ENCODE measurements at places on chromosomes 12 and 14.

DNA sequence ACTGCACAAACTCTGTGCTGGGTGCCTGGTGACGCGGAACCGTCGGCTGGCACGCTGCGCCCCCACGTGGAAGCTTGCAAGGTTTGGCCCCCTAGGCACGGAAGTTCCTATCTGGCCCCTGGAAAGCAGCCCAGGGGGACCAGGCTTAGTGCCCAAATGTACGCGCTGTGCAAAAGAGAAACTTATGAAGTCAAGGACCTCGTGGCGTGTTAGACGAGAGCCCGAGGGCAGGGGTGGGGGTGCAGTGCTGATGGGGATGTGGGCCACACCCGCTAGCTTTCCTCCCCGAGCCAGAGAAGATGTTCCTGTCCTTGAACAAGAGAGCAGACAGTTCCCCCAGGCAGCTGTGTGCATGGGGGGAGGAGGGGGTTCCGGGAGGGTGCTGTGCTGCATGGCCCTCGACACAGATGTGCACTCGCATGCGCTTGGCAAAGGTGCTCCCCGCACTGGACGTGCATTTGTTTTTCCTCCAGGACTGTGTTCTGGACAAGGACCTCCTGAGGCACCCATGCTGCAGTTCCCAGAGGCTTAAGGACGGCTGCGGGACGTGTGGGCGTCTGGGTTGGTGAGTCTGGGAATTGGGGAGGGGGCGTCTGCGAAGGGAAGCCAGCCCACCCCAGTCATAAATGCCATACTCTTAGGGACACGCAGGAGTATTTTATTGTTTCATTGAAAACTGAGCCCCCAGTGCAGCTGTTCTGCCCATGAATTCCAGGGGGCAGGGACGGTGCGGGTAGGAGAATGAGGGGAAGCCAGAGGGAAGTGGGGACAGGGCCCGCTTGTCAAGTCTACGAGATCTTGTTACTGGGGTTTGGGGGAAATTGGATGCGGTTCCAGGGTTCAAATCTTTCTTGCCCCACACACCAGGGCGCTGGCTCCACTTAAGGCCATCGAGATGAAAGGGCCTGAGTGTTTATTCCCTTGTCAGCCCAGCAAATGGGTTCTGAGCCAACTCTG, 80.0 kb downstream of the NTF3 start:
- peak; percentile 30 for DNase-seq

- DNase-seq = no peak
Observed at GRCh38 chr14:69850086-69850735, 29.0 kb upstream of the SMOC1 start.

DNA sequence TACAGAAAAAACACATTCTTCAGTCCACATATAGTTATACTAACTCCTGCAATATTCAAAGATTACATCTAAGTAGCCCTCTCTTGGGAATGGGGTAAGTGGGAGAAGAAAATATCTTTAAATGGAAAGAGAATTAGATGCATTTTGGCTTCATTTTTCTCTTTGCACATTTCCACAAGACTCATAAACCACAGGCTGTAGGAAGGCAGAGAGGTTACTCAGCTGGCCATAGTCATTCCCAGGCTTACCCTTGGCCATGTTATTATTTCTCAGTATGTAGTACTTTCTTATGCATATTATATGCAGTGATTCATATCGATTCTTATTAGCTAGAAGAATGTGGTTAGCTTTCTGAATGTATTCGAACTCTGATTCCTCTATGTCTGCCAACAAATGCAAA, 92.2 kb downstream of the PTPRR start:
- DNase-seq = no peak

DNA sequence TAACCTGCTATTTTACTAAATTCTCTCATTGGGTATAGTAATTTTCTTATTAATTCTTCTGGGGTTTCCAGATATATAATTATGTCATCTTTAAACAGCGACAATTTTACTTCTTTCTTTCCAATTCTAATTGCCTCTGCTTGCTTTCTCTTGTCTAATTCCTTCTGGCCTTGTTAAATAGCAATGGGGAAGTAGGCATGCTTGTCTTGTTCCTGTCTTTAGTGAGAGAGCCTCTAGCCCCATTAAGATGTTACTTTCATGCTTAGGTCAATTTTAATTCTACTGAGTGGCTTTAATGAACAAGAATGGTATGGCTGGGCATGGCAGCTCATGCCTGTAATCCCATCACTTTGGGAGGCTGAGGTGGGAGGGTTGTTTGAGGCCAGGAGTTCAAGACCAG, 31.7 kb downstream of the LRTM2 start:
- no peak for DNase-seq

DNA sequence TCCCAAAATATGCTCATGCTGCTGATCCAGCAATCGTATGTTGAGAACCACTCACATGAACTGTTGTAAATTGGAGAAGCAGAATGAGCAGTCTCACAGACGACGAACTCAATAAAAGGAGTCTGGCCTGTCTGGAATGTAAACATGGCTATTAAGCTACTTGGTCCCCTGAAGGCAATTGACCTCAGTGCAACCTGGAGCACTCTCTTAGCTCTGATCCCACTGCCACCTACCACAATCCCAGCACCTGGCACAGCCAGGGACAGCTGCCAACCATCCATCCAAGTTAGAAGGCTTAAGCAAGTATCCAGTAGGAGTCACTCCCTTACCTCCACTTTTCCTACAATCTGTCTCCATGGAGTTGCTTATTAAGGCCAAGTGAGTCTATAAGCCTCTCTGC, 406.9 kb upstream of the CLEC14A start:
- DNase-seq = no peak

GRCh38 chr12:102953221-102953620, 4.3 kb upstream of the ASCL1 start:
- DNase-seq = no peak

GRCh38 chr12:56991319-56992246, 14.8 kb downstream of the ZBTB39 start:
- DNase-seq = no peak

DNA sequence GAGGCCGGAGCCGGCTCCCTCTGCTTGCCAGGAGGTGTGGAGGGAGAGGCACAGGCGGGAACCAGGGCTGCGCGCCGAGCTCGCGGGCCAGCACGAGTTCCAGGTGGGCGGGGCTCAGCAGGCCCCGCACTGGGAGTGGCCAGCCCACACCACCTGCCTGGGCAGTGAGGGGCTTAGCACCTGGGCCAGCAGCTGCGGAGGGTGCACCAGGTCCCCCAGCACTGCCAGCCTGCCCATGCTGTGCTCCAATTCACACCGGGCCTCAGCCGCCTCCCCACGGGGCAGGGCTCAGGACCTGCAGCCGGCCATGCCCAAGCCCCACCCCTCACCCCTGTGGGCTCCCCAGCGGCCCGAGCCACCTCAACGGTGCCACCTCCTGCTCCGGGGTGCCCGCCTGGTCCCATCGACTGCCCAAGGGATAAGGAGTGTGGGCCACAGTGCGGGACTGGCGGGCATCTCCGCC, 72.4 kb upstream of the PPP2R5C start:
- no peak for DNase-seq

DNA sequence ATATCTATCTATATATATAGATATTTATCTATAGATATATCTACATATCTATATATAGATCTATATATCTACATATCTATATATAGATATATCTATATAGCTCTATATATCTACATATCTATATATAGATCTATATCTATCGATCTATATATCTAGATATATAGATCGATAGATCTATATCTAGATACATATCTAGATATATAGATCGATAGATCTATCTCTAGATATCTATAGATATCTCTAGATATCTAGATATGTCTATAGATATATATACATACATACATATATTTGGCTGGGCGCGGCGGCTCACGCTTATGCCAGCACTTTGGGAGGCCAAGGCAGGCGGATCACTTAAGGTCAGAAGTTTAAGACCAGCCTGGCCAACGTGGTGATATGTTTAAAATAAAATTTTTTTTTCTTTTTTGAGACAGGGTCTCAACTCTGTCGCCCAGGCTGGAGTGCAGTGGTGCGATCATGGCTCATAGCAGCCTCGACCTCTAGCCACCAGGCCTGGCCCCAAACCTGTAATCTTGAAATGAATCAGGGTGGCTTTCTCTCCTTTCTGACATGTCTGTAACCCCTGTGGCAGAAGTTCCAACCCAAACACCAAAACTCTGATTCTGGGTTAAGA, 18.1 kb downstream of the ARPC3 start:
- DNase-seq = no peak

GRCh38 chr14:88325883-88326282, 2.8 kb upstream of the KCNK10 start:
- DNase-seq = no peak

- DNase-seq = no peak
Observed at GRCh38 chr14:33689680-33690079, 261.2 kb downstream of the EGLN3 start.

GRCh38 chr14:23570806-23571483, 3.4 kb upstream of the AP1G2 start:
- DNase-seq = no peak

- no peak for DNase-seq
Observed at GRCh38 chr12:72264548-72265175, 7.5 kb upstream of the TRHDE start.

DNA sequence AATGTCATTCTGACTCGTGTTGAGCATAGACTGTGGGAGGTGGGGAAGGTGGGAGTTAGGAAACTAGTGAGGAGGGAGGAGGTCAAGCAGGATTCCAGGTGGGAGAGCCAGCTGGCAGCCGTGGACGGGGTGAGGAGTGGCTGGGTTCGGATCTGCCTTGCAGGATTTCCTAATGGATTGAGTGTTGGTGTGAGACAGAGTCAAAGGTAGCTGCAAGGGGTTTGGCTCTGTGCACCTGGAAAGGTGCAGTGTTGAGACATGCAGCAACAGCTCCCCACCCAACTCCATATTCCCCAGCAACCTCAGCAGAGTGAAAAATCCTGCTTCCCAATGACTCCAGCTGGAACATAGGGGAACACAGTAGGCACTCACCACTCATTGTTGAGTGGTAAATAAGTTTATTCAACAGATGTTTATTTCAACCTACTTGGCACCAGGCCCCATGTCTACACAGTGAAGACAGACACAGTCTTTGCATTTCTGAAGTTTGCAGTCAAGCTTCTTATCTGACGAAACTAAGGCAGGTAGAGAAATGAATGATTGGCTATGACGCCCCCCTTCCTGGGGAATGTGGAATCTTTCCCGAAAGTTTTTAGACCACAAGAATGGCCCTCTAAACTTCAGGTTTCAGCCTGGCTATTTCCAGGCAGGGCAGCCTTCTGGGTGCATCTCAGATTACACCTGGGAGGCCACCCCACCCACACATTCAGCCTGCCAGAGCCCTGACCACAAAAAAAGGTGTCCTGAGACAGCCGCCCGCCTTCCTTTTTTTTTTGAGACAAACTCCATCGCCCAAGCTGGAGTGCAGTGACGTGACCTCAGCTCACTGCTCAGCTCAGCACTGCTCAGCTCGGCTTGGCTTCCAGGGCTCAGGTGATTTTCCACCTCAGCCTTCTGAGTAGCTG, 37.9 kb upstream of the PLEKHG6 start:
- DNase-seq = peak; percentile 45

DNA sequence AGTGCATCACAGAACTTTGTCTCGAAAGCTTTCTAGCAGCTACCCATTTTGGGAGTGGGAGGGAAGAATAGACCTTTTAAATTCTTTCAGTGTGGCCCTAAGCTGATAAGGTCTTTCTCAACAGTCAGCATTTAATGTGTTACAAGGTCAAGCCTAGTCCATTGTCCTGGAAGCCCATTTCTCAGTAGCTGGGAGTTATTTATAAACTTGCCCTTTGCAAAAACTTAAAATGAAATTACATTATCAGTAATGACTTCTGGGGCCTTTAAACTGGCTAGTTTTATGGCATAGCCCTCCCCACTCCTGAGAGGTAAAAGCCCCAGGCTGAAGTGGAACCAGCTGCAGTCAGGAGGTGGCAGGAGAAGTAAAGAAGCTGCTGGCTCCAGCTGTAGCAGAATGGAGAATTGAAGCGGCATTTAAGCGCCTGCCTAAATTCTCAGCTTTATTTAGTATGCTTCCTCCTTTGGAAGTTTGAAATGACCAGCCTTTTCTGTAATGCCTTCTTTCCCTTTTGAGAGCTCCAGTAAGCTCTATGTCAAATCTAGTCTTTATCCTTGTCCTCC, 12.4 kb downstream of the COPZ1 start:
- no peak for DNase-seq

DNA sequence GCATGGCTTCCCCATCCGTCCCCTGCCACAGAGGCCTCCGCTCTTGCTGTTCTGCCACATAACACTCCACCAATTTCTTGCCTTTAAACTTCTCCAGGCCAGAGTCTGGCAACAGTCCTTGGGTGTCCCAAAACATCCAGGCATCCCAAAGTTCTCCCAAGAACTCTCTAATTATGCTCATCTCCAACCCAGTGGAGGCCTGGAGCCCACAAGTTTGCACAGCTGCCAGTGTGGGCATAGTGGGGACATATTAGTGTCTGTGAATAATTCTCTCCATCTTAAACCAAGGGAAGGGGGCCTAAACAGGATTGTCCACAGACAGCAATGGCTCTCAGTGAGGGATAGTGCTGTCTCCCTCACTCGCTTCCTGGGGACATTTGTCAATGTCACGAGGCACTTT, 124.8 kb downstream of the NUAK1 start:
- DNase-seq = no peak

DNA sequence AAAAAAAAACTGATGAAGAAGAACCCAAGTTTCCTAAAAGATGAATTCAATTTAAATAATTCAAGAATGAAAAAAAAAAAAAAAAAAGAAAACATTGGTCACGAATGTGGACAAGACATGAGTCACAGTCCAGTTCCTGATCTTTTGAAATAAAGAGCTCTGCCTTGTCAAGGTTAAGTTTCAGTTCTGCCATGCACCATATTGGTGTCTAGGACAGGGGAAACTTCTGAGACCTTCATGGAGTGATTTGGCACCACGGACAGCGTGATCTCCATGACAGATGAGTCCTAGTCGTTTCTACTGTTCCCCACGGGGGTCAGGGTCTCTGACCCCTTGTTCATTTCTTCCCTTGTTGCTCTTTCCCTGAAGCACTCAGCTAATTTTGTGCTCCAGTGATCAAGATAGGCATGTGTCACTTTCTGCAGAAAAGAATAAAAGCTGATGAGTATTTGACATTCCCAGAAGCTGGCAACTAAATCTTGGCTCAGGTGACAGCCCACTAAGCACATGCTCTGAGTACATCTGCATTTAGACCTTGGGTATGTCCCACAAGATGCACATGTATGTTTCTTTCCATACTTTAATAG, 1159.7 kb downstream of the BCL11B start:
- no peak for DNase-seq

- DNase-seq = no peak
Observed at GRCh38 chr12:74412606-74413230, 124.9 kb upstream of the ATXN7L3B start.

- no peak for DNase-seq
Observed at GRCh38 chr14:64137657-64138290, 156.4 kb downstream of the ESR2 start.

GRCh38 chr12:2336409-2336829, 283.6 kb downstream of the CACNA1C start:
- DNase-seq = no peak

DNA sequence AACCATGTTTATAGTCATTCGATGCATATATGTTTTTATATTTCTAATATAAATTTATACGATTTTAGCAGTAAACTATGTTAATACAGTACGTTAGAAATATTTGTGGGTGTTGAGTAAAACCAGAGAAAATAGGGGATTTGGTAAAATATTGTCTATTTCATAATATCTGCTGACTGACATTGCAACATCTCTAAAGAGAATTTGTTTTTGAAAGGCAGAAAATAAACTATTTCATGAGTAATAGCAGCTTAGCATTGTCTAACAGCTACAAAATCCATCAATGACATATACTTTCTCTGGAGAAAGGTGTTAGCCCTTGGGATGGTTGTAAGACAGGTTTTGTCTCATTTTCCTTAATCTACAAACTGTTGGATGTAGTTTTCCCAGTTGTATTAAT, 144.9 kb downstream of the PDE3A start:
- DNase-seq = no peak

- no peak for DNase-seq
Observed at GRCh38 chr12:80867941-80868340, 69.8 kb downstream of the LIN7A start.

GRCh38 chr12:70165450-70165849, 77.8 kb upstream of the CNOT2 start:
- no peak for DNase-seq
